ENCODE measurements at places on chromosomes 12 and 14. TPM values are rescaled to one million over a fixed set of nuclear protein-coding genes. Genes with fewer than 3 reads are reported as not detected.

Gene SLC38A6
- 10.4 TPM for total RNA-seq

DNA sequence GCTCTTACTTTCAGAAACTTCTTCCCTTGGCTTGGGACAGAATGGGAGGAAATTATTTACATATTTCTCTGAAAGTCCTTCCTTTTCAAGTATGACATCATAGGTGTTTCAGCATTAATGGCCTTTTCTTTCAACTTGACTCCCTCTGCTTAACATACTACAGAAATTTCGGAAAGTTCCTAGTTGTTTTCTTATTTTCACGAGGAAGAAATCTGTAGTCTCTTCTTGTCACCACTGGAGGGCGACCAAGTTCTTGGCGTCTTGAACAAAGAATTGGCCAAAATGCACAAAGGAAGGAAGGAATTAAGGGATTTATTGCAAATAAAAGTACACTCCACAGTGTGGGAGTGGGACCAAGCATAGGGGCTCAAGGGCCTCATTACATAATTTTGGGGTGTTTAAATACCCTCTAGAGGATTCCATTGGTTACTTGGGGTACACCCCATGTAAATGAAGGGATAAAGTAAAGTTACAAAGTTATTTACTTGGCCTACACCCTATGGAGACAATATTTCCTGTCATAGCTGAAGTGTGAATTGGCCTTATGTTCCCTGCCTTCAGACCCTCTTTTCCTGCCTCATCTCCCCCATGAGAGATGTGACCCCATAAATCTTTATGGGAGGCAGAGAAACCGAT is 70.4 kb downstream of the RPL10L start:
- DNase-seq = no peak

- no peak for DNase-seq
These were observed 51.4 kb downstream of the ACACB start for GRCh38 chr12:109167781-109168180.

Gene DCN
- total RNA-seq = not detected

Gene DDX54
- total RNA-seq = 92.5 TPM

Gene TAS2R46
- 1.2 TPM for total RNA-seq

- no peak for DNase-seq
These were observed 80.8 kb downstream of the ZNF664 start for GRCh38 chr12:124053851-124054250.

DNA sequence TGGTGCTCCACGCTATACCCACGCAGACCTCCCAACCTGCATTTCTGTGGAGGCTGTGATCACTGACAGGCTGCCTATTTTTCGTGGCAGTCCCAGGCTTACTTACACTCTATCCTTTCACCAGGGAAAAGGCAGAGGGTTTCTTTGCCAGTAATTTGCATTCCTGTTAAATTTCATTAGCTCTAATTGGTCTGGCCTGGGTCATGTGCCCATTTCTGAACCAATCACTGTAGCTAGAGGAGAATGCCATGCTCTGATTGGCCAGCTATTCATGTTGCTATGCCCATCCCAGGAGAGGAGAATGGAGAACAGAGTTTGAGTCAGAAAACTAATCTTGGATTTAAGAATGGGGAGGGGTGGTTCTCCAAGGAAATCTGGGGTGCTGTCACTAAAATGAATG is 43.2 kb upstream of the TUNAR start:
- DNase-seq = no peak

Gene CLEC4E
- total RNA-seq = 0.73 TPM

DNA sequence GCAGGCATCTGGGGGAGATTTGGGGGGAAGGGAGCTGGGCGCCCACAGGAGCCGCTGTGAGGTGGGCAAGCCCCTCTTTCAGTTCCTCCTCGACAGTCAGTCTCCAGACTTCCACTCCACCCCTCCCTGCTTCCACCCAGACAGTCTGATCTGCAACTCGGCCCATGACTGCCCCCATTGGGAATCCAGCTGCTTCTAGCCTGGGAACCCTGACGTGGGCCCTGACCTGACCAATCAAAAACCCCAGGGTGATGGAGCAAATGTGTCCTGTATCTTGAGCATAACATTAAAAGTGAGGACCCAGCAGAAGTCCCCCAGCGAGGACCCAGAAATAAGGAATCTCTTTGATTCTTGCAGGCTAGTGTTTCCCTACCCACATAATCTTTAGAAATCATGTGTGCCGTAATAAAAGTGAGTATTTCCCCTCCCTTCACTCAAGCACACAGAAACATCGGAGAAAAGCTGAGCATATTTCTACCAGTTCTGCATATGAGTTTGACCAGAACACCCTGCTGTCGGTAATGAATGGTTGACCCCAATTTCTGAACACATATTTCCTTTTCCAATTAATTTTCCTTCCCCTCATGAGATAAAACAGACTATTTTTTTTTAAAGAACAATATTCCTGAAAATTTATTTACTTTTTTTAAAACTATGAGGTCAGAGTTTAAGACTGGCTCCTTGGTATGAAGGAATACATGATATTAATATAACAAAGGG is 6.4 kb downstream of the SSH1 start:
- DNase-seq = no peak

Gene CAPS2
- total RNA-seq = 2.2 TPM

- DNase-seq = no peak
These were observed 134.6 kb downstream of the BTG1 start for GRCh38 chr12:92010853-92011701.

DNA sequence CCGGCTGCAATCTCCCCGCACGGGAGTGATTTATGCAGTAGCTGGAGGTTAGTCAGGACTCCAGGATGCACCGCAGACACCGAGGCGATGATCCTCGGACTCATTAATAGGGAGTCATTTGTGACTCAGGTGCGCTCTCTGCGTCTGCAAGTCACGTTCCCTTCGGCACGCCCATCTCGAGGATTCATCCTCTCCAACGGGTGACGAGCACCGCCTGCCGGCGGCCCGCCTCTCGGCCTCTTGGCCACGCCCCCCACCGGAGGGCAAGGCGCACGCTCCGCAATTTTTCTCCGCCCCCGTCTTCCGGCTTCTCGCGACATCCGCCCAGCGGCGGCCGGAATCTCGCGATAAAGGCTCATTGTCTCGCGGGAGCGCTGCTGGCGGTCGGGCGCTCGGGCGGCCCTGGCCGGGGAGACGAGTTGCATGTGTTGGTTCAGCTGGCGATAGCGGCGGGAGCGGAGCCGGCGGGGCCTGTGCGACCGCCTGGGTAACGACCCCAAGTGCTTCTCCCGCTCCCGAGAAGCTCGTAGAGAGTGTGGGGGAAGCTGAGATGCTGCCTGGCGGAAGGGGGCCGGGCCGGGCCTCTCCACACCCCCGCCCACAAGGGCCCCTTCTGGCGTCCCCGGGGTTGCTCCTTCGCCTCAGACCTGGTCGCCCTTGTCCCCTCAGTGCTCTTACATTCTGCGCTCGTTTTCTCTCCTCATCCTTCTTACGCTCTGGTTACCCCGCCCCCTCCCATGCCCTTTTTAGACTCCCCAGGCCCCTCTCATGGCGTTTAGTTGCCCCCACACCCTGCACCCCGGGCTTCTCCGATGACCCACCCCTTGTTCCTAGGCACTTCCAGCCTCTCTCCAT is at the start of gene DENR:
DENR (plus strand) TSS at position 361 of the 855 bp plus-strand sequence. CDS start 878 bp downstream, outside the sequence.
- DNase-seq = peak; percentile 100

Gene ANG
- not detected for total RNA-seq

DNA sequence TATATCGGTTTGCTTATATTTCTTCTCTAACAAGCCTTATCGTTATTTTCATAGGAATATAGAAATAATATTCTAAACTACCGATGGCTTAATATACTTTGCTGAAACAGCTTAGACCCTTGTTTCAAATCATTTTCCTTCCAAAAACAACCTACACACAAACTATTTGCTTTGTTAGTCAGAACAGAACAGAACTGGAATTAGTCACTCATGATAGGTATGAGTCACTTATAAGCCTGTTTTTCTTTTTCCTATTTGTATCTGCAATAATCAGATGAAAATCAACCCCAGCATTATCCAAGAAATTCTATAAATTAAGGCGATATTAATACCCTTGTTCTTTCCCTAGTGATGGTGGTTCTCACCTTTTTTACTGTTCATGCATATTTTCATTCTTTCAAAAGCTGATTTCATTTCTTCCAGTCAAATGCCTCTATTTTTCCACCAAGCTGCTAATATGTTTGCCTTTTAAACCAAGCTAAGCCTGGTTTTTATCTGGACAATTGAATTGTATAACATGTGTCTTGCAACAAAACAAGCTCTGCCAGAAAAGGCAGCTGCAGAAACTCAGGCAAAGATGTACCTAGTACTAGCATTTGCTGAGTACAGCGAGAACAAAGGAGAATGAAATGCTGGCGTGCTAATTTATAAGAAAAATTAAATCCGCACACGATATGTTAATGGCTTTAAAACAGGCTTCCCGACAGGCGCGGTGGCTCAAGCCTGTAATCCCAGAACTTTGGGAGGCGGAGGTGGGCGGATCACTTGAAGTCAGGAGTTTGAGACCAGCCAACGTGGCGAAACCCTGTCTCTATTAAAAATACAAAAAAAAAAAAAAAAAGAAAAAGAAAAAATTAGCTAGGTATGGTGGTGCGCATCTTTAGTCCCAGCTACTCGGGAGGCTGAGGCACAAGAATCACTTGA is 1418.2 kb downstream of the AACS start:
- no peak for DNase-seq

GRCh38 chr12:4271717-4272423 is 1.7 kb upstream of the CCND2 start:
- peak; percentile 85 for DNase-seq
